ENCODE measurements at places on chromosomes 16 and 17.

DNA sequence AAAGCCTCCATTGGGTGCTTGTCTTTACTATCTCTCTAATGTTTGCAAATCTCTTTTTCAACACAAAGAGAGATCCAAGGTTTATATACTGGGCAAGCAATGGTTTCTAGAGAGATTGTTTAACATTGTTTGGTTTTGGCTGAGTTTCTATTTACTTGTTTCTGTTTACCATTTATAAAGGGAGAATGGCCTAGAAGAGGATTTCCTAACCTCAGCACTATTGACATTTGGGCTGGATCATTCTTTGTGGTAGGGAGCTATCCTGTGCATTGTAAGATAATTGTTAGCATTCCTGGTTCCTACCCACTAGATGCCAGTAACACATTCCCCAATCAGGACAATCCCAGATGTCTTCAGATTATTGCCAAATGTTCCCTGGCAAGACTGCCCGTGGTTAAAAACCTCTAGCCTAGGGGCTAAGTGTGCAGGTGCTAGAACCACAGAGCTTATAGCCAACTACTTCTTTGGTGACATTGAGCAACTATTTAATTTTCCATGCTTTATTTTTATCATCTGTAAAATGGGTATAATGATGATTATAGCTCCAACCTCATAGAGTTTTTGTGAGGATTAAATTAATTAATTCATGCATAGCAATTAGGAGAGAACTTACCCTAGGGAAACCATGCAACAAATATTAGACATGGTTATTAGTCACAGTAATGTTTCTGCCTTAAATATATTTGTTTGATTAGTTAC is 413.9 kb upstream of the MAF start:
- DNase-seq: no peak

DNA sequence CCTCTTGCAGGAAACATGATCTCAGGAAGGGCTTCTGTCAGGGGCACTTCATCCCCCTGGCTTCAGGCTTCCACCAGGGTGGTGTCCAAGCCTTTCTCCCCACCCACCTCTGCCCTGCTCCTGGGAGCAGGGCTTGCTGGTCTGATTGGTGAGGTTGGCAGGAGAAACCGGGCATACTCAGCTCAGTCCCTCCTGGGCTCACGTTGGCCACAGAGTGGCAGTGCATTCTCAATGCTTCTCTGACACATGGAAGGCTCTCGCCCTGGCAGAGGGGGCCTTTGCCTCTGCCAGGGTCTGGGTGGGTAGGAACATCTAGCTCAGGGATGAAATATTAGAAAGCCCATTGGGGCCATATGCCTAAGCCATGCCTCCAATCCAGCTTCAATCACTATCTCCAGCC is 142.8 kb downstream of the AXIN2 start:
- DNase-seq: no peak

DNA sequence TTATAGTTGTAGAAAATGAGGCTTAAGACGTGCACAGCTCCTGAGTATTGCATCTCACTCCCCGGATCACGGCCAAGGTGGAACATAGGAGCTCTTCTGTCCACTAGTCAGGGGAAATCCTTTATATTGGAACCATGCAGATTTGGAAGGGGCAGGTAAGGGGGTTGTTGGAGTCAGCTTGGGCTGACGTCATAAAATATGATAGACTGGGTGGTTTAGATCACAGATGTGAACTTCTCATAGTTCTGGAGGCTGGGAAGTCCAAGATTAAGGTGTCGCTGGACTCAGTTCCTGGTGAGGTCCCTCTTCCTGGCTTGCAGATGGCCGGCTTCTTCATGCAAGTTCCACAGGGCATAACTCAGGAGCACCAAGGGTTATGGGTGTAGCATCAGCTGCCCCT is 5.6 kb downstream of the CACNG4 start:
- DNase-seq: no peak

- DNase-seq: no peak
Measured at GRCh38 chr17:17239832-17240231, 2.9 kb upstream of the FLCN start.

DNA sequence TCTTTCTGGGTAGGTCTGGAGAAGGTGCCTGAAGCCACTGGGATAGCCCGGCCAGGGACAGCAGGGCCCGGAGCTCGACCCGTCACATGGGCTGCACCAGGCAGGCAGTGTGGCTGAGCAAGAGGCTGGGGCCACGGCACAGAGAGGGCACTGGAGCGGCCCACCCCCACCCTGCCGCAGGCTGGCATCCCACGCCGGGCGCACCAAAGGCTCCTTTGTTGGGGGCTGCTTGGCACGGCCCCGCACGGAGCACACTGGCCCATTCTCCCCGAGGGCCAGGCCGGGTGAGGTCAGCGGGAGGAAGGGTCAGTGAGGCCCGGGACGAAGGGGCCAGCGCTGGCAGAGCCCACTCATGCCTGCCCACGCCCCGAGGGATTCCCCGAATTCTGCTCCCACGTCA is 36.5 kb upstream of the PVALEF start:
- DNase-seq: no peak

DNA sequence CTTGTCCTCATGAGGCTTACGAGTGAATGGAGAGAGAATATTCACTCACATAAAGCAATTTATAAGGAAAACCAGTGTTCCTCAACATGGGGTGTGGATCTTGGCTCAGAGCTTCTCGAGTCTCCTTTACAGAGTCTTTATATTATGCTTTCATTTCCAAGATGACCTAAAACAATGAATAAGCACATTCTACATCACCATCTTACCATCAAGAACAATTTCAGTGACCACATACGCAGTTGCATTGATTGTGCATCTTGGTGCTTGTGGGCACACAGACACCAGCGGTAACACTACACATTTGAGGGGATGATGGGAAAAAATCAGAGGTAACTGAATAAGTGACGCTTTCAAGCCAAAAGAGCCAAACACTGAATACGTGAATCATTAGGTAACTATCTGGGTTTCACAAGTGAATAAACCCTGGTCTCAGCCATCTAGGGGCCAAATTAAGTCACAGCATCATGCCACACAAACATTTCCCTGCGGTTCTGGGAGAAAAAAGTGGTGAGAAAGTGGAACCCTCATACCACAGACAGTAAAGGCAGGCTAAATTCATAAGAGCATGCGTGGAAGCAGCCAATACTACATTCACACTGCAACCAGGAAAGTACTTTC is 9.4 kb downstream of the CWC25 start:
- no peak for DNase-seq

GRCh38 chr16:73228649-73229048 is 180.7 kb upstream of the ZFHX3 start:
- no peak for DNase-seq

GRCh38 chr17:68600067-68600930 is 868 bp downstream of the FAM20A start:
- no peak for DNase-seq

DNA sequence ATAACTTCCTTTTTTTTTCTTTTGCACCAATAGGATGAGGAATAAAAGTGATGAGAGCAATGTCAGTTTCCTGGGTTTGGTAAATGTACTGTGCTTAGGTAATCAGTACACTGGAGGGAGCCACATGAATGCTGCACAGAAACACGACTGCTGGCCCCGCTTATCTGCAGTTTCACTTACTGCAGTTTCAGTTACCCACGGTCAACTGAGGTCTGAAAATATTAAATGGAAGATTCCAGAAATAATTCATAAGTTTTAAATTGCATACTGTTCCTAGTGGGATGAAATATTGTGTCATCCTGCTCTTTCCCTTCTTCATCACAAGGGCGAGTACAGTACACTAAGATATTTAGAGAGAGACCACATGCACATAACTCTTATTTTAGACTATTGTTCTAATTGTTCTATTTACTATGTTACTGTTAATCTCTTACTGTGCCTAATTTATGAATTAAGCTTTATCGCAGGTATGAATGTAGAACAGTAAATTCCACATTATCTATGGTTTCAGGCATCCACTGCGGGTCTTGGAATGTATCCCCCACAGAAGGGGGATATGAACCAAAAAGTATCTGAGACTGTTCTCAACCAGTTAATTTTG is 6.4 kb upstream of the LGALS3BP start:
- no peak for DNase-seq

DNA sequence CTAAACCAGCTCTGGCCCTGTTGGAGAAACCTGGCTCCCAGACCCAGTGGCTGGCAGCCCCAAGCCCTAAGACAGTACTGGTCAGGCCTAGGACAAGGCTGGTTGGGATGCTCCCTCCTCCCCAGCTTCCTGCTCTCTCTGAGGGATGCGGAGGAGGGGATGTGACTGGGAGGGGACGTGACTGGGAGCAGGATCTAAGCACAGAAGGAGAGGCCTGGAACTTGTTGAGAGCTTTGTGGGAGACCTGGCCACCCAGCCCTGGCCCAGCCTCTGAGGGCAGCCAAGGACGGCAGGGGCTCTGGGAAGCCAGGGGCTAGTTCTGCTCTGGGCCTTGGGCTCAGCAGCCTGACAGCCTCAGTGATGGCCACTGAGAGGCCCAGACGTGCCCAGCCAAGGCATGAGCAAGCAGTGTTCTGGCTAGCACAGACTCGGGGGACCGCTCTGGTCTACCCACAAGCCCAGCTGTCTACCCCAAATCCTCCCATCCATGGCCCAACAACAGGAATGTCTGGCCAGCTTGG is 22.8 kb downstream of the ATP6V0D1 start:
- no peak for DNase-seq

- DNase-seq: no peak
Measured at GRCh38 chr17:5000237-5000639, 2.5 kb downstream of the KIF1C start.

DNA sequence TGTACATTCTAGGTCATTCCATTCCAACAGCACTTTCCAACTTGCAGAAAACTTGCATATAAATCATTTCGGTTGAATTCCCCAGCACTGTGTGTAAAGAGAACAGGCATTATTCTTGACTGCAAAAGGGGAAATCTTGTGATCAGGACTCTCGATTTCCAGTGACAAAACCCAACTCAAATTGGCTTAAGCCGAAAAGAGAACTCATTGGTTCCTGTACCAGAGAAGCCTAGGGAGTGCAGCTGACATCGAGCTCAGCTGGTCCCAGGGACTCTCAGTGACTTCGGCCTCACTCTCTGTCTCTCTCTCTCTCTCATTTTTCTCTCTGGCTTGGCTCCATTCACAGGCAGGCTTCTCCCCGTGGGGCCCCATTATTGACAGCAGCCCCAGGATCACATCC is 30.7 kb downstream of the CD300LF start:
- DNase-seq: no peak

- DNase-seq: no peak
Measured at GRCh38 chr17:29611351-29612093, 11.2 kb downstream of the CORO6 start.

- DNase-seq: no peak
Measured at GRCh38 chr17:11935734-11936406, 61.4 kb downstream of the ZNF18 start.

- DNase-seq: no peak
Measured at GRCh38 chr17:60445144-60445543, 22.9 kb downstream of the CHCT1 start.

DNA sequence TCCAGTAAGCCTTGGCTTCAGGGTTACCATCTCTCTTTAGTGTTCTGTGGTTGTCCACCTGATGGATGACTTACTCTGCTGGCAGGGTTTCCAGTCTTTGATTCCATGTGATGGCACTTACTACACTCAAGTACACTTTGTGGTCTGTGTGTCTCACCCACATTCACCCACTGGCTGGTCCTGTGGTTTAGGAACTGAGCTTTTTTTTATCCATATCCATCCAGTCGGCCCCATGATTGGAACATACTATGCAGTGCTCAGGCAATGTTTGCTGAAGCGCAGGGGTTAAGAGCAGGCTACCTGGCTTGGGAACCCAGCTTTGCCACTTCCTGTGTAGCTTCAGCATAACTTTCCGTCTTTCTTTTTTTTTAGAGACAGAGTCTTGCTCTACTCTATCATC is 2.8 kb upstream of the FUS start:
- peak; percentile 30 for DNase-seq

- DNase-seq: no peak
Measured at GRCh38 chr16:14300705-14301168, 229.6 kb downstream of the MRTFB start.

DNA sequence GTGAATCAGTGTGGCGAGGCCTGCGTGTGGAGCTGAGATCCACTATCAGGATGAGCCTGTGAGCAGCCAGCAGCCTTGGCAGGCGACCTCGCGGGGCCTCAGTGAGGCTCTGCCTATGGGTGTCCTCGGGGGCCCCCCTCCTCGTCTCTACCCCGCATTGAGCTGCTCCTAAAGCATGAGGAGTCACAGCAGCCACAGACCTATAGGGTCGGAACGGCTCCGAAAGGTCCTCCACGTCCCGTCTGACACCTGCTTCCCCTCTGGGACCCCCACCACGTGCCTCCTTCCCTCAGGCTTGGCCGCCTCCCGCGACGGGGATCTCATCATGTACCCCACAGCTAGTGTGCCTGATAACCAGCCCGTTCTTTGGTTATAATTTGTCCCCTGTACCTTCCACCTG is 28.8 kb downstream of the GRIN2C start:
- no peak for DNase-seq

DNA sequence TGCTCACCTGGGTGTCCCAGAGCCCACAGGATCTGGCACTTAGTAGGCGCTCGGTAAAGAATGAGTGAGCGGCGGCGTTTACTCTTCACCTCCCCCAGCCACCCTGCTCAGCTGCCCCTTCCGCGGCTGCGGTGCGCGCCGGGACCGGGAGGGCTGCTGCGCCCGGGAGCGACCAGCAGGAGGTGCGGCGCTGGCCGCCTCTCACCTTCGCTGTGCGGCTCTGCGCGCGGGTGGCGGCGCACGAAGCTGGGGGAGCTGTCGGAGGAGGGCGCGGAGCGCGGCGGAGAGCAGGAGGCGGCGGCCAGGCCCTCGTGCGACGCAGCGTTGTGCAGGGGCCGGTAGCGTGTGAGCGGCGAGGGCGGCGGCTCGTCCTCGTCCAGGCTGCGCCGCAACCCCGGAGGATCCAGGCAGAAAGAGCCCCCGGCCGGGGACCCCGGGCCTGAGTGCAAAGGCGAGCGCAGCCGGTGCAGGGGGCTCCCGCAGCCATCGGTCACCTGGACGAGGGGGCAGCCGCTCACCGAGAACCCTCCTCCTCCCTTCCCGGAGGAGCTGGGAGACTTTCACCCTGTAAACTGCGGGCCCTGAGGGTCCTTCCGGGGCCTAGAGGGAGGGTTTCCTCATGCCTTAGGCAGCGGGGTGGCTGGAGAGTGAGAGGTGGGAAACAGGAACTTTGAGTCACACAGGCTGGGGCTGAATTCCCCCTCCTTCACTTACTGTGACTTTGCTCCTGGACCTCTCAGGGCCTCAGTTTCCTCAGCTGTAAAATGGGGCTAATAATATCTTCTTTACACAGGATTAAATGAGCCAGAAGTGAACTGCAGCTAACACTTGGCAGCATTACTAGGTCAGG is 12.5 kb downstream of the SAMD14 start:
- peak; percentile 47 for DNase-seq

All from T follicular helper cell (primary cell).